CD4-positive, alpha-beta memory T cell (primary cell): ENCODE measurements at places on chromosomes 12 and 14. TPM values are rescaled to one million over a fixed set of nuclear protein-coding genes. Genes with fewer than 3 reads are reported as not detected.

- no peak for DNase-seq
Measured at GRCh38 chr12:74293689-74294131, 243.9 kb upstream of the ATXN7L3B start.

- DNase-seq: no peak
Measured at GRCh38 chr12:101963697-101964096, 86.3 kb downstream of the DRAM1 start.

DNA sequence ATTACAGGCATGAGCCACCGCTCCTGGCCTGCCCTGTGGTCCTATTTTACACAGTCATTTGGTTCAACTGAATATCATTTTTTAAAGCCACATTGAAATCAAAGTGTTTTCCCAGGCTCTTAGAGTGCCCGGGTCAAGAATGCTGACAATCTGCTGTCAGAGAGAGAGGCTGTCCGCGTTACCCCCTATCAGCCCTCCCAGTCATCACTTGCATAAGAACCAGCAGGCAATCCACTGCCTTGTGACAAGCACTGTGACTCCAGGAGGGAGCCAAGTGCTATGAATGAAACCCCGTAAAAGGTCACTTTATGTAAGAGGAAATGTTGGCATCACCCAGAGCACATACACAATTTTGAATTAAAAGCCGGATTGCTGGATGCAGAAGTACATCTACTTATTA, 13.5 kb downstream of the PHLDA1 start:
- no peak for DNase-seq

DNA sequence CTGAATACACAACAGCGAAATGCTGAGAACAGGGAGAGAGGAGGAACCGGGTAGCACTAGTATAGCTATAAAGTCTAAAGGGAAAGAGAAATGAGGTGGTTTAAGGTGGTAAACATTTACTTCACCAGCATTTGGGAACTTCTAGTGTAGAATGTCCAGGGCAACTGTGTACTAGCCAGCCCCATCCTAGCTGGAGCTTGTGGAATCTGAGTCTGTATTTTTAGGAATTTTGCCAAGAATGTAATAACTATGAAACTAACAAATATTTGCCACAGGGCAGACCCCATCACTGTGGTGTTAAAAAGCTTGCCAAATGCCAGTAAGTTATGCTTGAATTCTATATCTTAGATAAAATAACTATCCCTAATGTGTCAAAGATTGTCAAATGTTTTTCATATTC, 398.9 kb upstream of the MIS18BP1 start:
- no peak for DNase-seq

DNA sequence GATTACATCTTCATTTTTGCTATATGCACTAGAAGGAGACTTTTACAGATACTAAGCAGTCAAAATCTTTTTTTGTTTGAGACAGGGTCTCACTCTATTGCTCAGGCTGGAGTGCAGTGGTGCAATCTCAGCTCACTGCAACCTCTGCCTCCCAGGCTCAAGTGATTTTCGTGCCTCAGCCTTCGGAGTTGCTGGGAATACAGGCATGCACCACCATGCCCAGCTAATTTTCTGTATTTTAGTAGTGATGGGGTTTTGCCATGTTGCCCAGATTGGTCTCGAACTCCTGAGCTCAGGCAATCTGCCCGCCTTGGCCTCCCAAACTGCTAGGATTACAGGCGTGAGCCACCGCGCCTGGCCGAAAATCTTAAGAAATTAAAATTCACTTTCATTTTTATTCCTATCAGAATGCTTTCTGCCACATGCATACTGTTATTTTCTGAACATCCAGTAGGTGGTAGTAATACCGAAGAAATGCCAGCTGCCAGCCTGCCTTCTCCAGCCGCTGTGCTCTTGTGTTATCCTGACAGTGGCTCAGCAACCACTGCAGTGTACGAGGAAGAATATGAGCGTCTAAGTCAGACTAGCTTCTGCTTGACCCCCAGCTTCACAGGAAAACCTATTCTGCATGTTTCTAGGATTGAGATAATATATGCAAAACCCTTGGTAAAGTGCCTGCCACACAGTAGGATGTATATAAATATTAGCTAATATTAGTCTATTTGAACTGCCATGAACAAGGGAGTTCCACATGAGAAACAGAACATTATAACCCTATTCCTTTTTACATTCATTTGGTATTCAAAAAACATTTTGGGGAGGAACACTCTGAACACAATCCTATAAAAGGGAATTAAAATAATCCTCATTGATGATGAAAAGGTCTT, 54.2 kb downstream of the RPAP3 start:
- peak; percentile 60 for DNase-seq

Gene LRP1-AS
- total RNA-seq: not detected
